ENCODE measurements at places on chromosomes 5 and 9. TPM values are rescaled to one million over a fixed set of nuclear protein-coding genes. Genes with fewer than 3 reads are reported as not detected.
A peak's percentile ranks its signal among the peaks of the same experiment; 100 is the strongest.

The GFI1B gene
- total RNA-seq, result 0.51 TPM

The RAB3C gene
- not detected for total RNA-seq

The FST gene
- total RNA-seq, result 38.6 TPM

The C7 gene
- 3.5 TPM for total RNA-seq

The CSF1R gene
- total RNA-seq, result not detected

The LCP2 gene
- total RNA-seq, result not detected

The CMYA5 gene
- 0.13 TPM for total RNA-seq

The ADAMTSL1 gene
- total RNA-seq, result not detected

The SPINK6 gene
- total RNA-seq, result not detected

The CORO2A gene
- 19.8 TPM for total RNA-seq

- H3K36me3 ChIP-seq, result peaks cover 10% of the 10 kb centered on the region
- H3K27ac ChIP-seq, result peak overlapping the region; percentile 92
- H3K4me1 ChIP-seq, result peaks cover 27% of the 10 kb centered on the region
- peaks cover 17% of the 10 kb centered on the region for H3K27me3 ChIP-seq
These were observed 381 bp downstream of the NR2F1 start for GRCh38 chr5:93583439-93583767.

GRCh38 chr9:71303351-71303750 lies 181.9 kb upstream of the TRPM3 start:
- H3K4me1 ChIP-seq, result no peaks in the 10 kb centered on the region
- no peak for DNase-seq
- H3K27me3 ChIP-seq, result no peaks in the 10 kb centered on the region
- no peaks in the 10 kb centered on the region for H3K36me3 ChIP-seq
- H3K27ac ChIP-seq, result no peak overlapping the region
- no peak overlapping the region for H3K4me3 ChIP-seq

DNA sequence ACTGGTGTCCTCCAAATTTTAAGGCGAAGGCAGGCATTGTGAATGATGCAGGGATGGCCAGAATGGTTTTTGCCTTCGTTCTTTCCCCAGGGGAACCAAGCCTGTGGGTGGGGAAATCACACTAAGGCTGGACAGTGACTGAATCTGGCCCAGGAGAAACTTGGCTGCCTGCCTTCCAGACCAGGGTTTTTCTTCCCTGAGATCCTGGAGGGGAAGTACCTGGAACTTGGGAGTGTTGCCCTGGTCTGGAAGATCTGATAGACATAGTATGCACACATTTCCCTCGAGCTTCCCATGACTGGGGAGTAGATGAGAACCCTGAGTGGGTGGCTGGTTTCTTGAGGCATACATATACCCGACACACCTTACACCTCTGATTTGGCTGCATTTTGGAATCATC lies 664 bp upstream of the IL11RA start:
- H3K27ac ChIP-seq, result peak overlapping the region; percentile 75
- H3K36me3 ChIP-seq, result peaks cover 8% of the 10 kb centered on the region
- H3K4me3 ChIP-seq, result peak overlapping the region; percentile 57

DNA sequence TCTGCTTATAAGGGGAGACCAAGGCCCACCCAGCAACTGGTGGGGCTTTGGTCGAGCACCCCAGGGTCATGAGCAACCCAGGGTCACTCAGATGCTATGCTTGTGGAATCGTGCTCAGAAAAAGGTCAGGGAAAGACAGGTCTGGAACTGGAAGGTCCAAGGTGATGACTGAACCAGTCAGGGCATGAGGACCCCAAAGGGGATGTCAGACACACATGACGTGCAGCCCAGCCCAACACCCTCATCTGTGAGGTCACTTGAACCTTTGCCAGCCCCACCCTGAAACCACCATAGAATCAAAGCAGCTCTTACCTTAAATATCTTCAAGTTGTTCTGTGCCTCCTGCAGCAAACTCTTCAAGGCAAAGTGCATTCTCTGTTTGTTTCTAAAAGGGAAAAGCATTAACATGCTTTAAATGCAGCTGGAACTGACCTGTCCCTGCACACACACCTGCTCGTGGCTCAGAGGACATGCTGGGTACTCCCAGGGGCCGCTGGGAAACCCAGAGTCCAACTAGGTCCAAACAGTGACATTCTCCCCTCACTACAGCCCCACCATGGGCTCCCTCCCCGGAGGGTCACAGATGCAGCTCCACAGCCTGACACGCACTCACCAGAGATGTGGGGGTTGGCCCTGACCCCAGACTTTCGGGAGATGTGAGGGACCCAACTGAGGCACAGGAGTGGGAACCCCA lies 29.4 kb downstream of the IPPK start:
- no peaks in the 10 kb centered on the region for H3K27me3 ChIP-seq
- DNase-seq, result no peak
- H3K4me1 ChIP-seq, result no peaks in the 10 kb centered on the region
- peaks cover 25% of the 10 kb centered on the region for H3K36me3 ChIP-seq
- H3K4me3 ChIP-seq, result no peak overlapping the region

- no peak overlapping the region for H3K27ac ChIP-seq
- H3K4me3 ChIP-seq, result no peak overlapping the region
- no peak for DNase-seq
These were observed 2.7 kb downstream of the PTGER4 start for GRCh38 chr5:40682154-40683017.

- no peaks in the 10 kb centered on the region for H3K4me1 ChIP-seq
- H3K27me3 ChIP-seq, result no peaks in the 10 kb centered on the region
- no peak for DNase-seq
- no peak overlapping the region for H3K4me3 ChIP-seq
- no peak overlapping the region for H3K27ac ChIP-seq
- H3K36me3 ChIP-seq, result no peaks in the 10 kb centered on the region
These were observed 67.3 kb upstream of the VCAN start for GRCh38 chr5:83404182-83404716.

GRCh38 chr5:72451741-72452505 lies 55.3 kb downstream of the ZNF366 start:
- DNase-seq, result no peak
- H3K27me3 ChIP-seq, result peaks cover 2% of the 10 kb centered on the region
- no peaks in the 10 kb centered on the region for H3K4me1 ChIP-seq

GRCh38 chr9:20315677-20316076 lies 306.6 kb downstream of the MLLT3 start:
- no peaks in the 10 kb centered on the region for H3K4me1 ChIP-seq
- H3K27me3 ChIP-seq, result no peaks in the 10 kb centered on the region
- no peak overlapping the region for H3K4me3 ChIP-seq
- no peaks in the 10 kb centered on the region for H3K36me3 ChIP-seq
- DNase-seq, result no peak

- H3K4me1 ChIP-seq, result no peaks in the 10 kb centered on the region
- peaks cover 1% of the 10 kb centered on the region for H3K36me3 ChIP-seq
- no peak overlapping the region for H3K4me3 ChIP-seq
- no peak for DNase-seq
- no peak overlapping the region for H3K27ac ChIP-seq
These were observed 33.7 kb downstream of the TGFBR1 start for GRCh38 chr9:99138424-99139284.
